ENCODE measurements at places on chromosomes 6 and 20.
A peak's percentile ranks its signal among the peaks of the same experiment; 100 is the strongest.

GRCh38 chr20:48455651-48456365 lies 372.0 kb downstream of the PREX1 start:
- no peak for DNase-seq

GRCh38 chr20:57498425-57499400 lies 26.2 kb downstream of the CTCFL start:
- peak; percentile 17 for DNase-seq

DNA sequence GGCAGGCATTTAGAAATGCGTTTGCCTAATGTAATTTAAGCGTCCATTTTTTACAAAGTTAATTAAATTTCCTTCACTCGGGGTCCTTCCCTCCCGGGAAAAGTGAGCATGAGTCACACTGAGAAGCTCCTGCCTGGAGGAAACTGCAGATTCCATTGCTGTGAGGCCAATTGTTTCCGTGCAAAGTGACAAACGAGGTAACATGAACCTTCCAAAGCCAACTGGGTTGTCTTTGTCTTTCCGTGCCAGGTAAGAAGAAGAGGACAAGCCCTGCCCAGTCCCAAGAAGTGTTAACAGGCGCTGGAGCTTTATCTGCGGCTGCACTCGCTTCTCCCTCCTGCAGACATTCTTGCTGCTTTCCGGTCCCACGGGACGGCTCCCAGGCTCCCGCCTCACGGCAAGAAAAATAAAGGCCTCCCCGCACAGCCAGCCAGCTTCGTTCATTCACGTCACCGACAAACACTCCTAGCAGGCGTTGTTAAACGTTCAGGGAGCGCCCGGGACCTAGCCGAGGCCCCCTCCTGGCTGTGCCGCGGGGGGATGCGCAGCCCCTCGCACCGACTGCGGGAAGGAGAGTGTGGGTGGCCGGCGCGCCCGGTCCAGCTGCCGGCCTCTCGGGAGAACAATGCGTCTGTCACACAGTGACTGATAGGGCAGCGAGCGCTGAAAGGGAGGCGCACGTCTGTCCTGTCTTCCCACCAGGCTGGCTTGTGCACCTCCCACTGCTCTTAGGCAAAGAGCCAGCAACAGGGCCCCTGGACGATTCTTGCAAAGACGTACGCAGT lies 61.5 kb upstream of the HDDC2 start:
- DNase-seq = no peak

- DNase-seq = no peak
Measured at GRCh38 chr6:111791415-111791814, 81.8 kb downstream of the FYN start.

DNA sequence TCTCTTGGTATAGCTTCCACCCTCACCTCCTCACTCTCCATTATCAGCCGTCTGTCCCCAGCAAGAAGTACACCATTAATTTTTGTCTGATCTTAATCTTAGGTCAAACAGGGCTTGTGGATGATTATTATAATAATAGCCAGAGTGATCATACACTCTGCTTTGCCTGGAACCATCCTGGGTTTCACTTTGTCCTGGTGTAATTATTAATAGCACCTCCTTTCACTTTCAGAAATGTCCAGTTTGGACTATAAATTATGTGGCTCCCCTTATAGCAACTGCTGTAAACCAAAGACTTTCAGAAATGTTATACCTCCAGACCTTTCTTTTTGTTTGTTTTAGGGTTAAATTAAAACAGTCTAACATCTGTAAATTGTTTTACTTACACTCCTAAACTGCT lies 951 bp upstream of the TRIM31 start:
- no peak for DNase-seq

DNA sequence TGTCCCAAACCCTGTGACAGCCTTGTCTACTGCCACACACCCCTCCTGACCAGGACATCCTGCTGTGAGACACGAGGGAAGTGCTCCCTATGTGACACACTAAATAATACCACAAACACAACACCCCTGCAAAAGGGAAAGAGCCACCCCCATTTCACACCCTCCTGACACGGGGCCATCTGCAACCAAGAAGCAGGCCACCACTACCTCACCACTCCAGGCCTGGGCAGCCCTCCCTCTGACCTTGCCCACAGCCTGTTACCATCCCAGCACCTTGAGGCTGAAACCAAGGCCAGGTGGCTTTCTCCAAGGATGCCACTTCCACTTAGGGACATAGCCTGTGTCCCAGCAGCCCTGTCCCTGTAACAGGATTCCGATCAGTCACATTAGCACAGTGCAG lies 68.2 kb downstream of the NINL start:
- no peak for DNase-seq

- no peak for DNase-seq
Measured at GRCh38 chr20:22690000-22690399, 105.6 kb upstream of the FOXA2 start.

DNA sequence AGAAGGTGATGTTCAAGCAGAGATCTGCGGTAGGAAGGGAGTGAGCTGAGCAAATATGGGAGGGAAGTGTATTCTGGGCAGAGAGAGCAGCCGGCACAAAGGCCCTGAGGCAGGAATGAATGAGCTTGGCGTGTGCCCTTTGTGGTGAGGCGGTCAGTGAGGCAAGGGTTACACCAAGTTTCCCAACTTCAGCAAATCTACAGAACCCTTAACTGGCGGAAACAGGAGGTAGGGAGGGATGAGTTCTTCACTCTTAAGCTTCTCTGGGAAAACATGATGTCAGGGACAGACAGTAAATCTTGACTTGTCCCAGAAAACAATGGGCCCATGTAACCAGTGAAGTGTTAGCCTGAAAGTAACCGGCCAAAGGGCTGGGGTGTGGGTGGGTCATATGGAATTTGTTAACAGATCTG lies 97.1 kb upstream of the PTPN1 start:
- no peak for DNase-seq

DNA sequence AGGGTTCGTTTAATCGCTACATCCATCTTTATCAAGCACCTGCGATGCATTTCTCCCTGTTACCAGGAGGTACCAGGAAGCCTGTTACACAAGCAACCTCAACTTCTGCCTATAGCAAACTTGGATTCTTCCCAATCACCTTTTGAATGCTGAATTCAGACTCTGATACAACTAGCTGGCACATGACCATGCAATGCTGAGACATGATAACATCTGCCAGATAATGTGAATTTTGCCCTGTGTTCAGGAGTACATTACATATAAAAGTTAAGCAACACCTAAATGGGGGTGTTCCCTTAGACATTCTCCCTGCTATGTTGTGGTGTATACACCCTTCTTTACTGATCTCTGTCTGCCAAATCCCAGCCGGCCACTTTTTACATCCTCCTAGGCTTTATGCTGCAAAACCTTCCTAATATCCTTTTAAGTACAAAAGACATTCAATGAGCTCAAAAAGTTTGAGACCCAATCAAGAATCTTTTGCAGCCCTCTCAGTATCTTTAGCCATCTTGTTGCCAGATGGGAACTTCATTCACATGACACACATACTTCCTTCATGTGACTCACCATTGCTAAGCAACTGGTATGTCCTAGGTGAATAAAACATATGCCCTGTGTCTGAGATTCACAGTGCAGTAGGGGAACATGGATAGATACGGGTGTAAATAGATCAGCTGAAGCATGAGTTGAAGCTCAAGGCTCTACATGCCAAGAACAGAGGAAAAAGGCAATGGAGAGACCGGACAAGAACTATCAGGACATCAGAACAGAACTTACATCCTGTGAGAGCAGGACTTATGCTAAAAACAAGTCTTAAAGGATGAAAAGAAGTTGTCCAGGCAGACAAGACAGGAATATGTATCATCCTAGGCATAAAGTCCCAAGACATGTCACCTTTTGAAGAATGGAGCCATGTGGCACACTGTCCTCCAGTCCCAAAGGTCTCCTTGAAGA lies 84.3 kb downstream of the ZHX3 start:
- peak; percentile 73 for DNase-seq

DNA sequence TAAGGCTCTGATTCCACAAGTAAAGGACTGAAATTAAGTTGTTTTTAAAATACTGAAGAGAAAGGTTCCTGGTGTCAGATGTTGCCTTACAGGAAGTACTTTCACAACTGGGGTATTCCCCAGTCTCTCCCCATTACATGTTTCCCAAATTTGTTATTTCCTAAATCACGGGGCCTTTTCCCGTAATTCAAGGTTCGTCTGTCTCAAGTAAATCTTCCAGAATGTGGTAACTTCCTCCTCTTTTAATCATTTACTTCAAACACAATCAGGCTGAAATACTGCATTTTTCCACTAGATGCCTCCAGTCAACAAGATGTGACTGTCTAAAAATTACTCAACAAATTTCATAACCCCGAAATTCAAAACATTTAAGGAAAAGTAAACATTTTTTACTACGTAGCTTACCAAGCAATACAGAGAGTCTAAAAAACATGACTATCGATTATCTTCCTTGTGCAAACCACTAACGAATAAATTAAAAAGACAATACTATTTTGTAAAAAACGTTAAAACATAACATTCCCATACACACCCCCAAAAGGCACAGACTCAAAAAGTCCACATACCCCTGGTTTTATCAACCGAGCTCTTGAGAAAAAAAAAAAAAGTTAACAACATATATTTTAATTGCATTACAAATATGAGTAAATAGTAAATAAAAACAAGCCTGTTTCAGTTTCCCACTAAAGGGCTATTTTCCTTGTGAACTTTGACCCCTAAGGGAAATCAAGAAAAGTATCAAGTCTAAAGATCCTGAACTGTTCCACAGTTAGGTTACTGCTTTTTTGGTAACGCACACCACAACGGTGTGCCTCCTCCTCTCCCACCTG lies 1.7 kb downstream of the SOD2 start:
- no peak for DNase-seq

GRCh38 chr6:10510592-10511367 lies 10.4 kb upstream of the GCNT2 start:
- DNase-seq = peak; percentile 9

GRCh38 chr6:19991176-19991575 lies 154.0 kb downstream of the ID4 start:
- no peak for DNase-seq

GRCh38 chr6:15025446-15025845 lies 220.4 kb upstream of the JARID2 start:
- DNase-seq = no peak

- no peak for DNase-seq
Measured at GRCh38 chr6:39228111-39228971, 934 bp downstream of the KCNK5 start.

GRCh38 chr6:33424855-33425667 lies 5.2 kb downstream of the SYNGAP1 start:
- no peak for DNase-seq

DNA sequence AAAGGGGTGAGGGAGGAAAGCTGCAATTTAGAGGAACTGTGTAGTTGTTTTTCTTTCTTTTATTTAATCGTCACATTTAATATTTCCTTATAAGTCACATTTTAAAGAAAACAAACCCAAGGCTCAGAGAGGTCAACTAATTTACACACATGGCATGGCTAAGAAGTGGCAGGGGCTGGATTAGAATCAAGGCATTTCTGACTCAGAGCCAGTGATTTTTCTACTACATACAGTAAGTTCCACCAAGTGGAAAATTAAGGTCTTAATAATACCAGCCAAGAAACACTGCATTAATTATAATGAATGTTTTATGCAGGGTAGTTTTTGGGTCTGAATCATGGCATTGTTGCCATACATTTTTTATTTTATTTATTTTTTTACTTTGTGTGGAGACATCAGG lies 607.7 kb upstream of the CITED2 start:
- DNase-seq = no peak

- DNase-seq = no peak
Measured at GRCh38 chr6:117459204-117459944, 23.1 kb upstream of the DCBLD1 start.

Data from bone marrow (tissue), 2 donors.